ENCODE measurements at places on chromosomes 12 and 14.

GRCh38 chr12:110637869-110638441 is 24.0 kb downstream of the TCTN1 start:
- no peaks in the 10 kb centered on the region for H3K36me3 ChIP-seq
- H3K27me3 ChIP-seq: no peaks in the 10 kb centered on the region
- H3K4me1 ChIP-seq: no peaks in the 10 kb centered on the region
- no peak overlapping the region for H3K4me3 ChIP-seq
- H3K27ac ChIP-seq: no peak overlapping the region

- H3K36me3 ChIP-seq: no peaks in the 10 kb centered on the region
- no peak overlapping the region for H3K27ac ChIP-seq
- H3K4me3 ChIP-seq: no peak overlapping the region
- no peaks in the 10 kb centered on the region for H3K27me3 ChIP-seq
These were observed 55.6 kb upstream of the ZDHHC17 start for GRCh38 chr12:76708296-76708695.

- DNase-seq: no peak
- no peaks in the 10 kb centered on the region for H3K27me3 ChIP-seq
- H3K36me3 ChIP-seq: no peaks in the 10 kb centered on the region
- H3K27ac ChIP-seq: no peak overlapping the region
- no peak overlapping the region for H3K4me3 ChIP-seq
These were observed 19.7 kb downstream of the SOAT2 start for GRCh38 chr12:53122961-53123468.

DNA sequence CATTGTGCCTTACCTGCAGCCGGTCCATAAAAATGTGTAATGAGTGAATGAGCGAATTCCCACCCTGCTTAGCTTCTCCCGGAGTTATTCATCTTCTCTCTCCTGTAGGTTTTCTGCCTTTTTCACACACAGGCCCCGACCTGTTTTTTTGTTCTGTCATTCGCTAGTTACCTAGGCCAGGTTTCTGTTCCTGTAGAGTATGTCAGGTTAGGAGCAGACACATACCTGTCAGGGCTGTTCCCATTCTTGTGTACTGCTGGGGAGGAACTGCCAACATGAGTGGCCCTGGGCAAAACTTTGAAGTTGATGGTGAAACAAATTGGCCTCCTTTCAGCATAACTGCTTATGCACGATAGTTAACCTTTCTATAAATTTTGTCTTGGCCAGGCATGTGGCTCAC is 140.1 kb downstream of the SYNE2 start:
- H3K36me3 ChIP-seq: peaks cover 6% of the 10 kb centered on the region
- H3K27ac ChIP-seq: no peak overlapping the region
- H3K4me3 ChIP-seq: no peak overlapping the region

- no peaks in the 10 kb centered on the region for H3K36me3 ChIP-seq
- H3K4me3 ChIP-seq: no peak overlapping the region
- H3K4me1 ChIP-seq: no peaks in the 10 kb centered on the region
These were observed 351.7 kb upstream of the MDGA2 start for GRCh38 chr14:48027115-48027514.

- no peaks in the 10 kb centered on the region for H3K4me1 ChIP-seq
- H3K27me3 ChIP-seq: no peaks in the 10 kb centered on the region
- no peak overlapping the region for H3K4me3 ChIP-seq
- no peak for DNase-seq
- no peak overlapping the region for H3K27ac ChIP-seq
These were observed 172.1 kb downstream of the TSPAN9 start for GRCh38 chr12:3249081-3249800.

DNA sequence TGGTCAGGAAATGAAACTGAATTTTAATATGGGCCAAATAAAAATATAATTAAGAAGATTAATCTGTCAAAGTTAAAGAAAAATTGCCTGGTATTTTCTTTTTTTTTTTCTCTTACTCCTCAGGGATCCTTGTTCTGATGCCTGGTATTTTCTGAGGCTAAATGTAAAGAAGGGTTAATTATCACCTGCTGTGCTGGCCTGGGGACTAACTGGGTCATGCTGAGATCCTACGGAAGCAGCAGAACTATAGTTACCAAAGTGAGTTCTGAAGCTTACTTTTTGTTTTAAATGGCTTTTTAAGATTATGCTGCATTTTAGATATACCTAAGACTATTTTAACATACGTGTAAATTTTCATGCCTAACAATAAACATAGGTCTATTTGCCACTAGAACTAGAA is 23.3 kb downstream of the ZC2HC1C start:
- H3K27ac ChIP-seq: no peak overlapping the region
- no peak overlapping the region for H3K4me3 ChIP-seq
- no peaks in the 10 kb centered on the region for H3K27me3 ChIP-seq
- DNase-seq: no peak

GRCh38 chr12:122604993-122605392 is 77.9 kb downstream of the KNTC1 start:
- H3K27ac ChIP-seq: no peak overlapping the region
- H3K4me1 ChIP-seq: no peaks in the 10 kb centered on the region

GRCh38 chr14:94600148-94600545 is 12.0 kb upstream of the SERPINA3 start:
- no peaks in the 10 kb centered on the region for H3K27me3 ChIP-seq
- H3K36me3 ChIP-seq: no peaks in the 10 kb centered on the region
- H3K4me1 ChIP-seq: peaks cover 2% of the 10 kb centered on the region
- H3K27ac ChIP-seq: no peak overlapping the region
- peak; percentile 74 for DNase-seq

DNA sequence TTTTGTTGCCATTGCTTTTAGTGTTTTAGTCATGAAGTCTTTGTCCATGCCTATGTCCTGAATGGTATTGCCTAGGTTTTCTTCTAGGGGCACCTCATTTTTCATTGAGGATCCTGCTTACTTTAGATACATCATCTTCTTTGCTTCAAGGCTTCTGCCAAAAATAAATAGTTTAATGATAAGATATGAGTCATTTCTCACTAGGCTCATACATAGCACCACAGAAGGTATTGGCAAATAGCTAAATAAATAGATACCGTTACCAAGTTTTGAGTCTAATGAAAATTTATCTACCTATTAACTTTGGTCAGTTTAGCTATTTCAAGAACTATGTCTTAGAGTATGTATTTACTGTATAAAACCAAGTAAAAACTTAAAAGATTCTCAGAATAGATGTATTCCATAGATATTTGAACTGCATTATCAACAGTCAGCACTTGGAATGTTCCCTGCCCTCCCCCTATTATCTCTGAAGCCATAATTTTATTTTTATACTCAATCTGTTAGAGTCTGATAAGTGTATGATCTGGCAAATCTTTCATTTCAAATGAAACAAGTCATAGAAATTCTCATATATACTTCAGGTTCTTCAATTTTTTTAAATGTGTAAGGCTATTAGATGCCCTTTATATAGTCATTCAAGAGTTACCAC is 310.2 kb downstream of the CCDC91 start:
- no peak overlapping the region for H3K27ac ChIP-seq
- H3K4me3 ChIP-seq: no peak overlapping the region
- no peaks in the 10 kb centered on the region for H3K27me3 ChIP-seq
- H3K4me1 ChIP-seq: no peaks in the 10 kb centered on the region
- DNase-seq: no peak

- H3K27ac ChIP-seq: no peak overlapping the region
- no peaks in the 10 kb centered on the region for H3K4me1 ChIP-seq
- H3K4me3 ChIP-seq: no peak overlapping the region
These were observed 513.8 kb downstream of the NRXN3 start for GRCh38 chr14:78683981-78684380.

DNA sequence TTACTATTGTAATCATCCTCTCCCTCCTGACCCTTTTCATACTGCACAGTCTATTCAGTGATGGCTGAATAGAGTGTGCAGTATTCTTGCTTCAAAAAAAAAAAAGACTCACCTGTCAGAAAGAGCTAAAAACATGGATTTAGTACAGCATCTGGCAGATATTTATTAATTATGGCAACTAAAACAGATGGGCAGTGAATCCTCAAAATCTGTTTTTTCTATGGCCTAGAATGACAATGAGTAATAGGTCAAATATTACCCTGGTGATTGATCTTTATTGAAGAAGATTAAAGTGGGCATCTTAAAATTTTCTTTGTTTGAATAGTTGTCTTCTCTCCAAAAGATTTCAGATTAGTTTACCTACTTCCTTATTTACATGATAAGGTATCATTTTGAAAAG is 543.6 kb downstream of the FOXG1 start:
- H3K27me3 ChIP-seq: no peaks in the 10 kb centered on the region
- no peaks in the 10 kb centered on the region for H3K4me1 ChIP-seq
- H3K27ac ChIP-seq: no peak overlapping the region

Measured in aorta (tissue), 5 donors.